ENCODE measurements at places on chromosomes 1 and 21.

GRCh38 chr1:201039418-201039817 is 15.9 kb upstream of the KIF21B start:
- DNase-seq, result no peak

DNA sequence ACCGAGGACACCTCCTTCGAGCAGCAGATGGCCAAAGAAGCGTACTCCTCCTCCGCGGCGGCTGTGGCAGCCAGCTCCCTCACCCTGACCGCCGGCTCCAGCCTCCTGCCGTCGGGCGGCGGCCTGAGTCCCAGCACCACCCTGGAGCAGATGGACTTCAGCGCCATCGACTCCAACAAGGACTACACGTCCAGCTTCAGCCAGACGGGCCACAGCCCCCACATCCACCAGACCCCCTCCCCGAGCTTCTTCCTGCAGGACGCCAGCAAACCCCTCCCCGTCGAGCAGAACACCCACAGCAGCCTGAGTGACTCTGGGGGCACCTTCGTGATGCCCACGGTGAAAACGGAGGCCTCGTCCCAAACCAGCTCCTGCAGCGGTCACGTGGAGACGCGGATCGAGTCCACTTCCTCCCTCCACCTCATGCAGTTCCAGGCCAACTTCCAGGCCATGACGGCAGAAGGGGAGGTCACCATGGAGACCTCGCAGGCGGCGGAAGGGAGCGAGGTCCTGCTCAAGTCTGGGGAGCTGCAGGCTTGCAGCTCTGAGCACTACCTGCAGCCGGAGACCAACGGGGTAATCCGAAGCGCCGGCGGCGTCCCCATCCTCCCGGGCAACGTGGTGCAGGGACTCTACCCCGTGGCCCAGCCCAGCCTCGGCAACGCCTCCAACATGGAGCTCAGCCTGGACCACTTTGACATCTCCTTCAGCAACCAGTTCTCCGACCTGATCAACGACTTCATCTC is 106.8 kb upstream of the VAMP3 start:
- DNase-seq, result no peak

- no peak for DNase-seq
Observed at GRCh38 chr21:36628761-36629460, 70.0 kb upstream of the SIM2 start.

DNA sequence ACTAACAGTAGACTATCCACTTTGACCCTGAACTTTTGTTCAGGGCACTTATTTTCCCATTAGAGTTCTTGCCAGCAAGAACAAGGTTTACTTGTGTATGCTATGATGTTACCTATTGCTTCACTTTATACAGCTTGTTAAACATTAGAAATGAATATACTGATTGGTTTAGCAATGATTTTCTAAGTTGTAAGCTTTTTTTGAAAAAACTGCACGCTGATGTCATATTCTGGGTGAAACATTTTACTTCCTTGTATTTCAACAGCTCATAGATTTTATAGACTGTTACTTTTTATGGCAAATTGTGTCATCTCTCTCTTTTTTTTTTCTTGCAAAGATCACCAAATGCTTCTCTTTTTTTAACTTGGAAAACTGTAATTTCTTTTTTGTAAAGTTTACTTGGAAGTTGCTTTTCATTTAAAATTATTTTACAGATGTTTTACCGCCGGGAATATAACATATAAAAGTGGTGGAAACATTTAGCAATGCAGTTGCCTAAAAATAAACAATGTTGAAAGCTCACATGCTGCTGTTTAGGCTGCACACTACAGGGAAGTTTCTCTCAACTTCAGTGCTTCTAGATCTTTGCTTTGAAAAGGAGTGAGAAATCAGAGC is 215.3 kb upstream of the NFIA start:
- DNase-seq, result no peak

DNA sequence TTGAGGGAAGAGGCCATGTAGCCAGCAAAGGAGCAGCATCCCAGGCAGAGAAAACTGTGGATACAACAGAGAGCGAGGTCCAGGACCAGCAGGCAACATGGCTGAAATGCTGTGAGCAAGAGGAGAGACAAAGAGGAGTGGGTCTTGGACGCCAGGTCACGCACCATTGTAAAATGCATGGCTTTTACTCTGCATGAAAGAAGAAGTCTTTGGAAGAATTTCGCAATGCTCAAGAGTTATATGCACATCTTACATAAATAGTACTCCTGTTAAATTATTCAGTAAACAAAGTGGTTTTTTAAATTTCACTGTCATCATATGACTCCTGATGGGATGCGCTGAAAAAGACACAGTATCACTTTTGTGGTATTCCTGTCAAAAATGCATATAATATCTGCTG is 3.5 kb downstream of the CD244 start:
- DNase-seq, result no peak

- no peak for DNase-seq
Observed at GRCh38 chr1:168843950-168844349, 114.9 kb upstream of the DPT start.

- DNase-seq, result no peak
Observed at GRCh38 chr1:167165948-167166689, 54.6 kb upstream of the POU2F1 start.

GRCh38 chr21:18451670-18452069 is 48.1 kb upstream of the TMPRSS15 start:
- DNase-seq, result no peak

DNA sequence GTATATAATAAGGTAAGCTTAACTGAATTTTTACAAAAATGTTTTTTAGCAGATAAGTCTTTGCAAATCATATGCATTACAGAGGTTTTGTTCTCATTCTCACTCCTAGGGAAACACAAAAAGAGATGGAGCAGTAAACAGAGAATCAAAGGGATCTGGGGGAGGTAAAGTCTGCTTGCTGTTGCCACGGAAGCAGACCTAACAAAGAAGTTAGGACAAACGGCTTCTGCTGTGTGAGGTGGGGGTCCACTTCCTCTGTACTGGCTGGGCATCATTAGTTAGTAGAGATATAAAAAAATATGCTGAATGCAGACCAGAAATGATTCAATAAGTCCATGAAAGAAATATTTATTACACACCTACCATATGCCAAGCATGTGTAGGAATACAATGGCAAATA is 34.2 kb downstream of the GJA5 start:
- DNase-seq, result no peak

DNA sequence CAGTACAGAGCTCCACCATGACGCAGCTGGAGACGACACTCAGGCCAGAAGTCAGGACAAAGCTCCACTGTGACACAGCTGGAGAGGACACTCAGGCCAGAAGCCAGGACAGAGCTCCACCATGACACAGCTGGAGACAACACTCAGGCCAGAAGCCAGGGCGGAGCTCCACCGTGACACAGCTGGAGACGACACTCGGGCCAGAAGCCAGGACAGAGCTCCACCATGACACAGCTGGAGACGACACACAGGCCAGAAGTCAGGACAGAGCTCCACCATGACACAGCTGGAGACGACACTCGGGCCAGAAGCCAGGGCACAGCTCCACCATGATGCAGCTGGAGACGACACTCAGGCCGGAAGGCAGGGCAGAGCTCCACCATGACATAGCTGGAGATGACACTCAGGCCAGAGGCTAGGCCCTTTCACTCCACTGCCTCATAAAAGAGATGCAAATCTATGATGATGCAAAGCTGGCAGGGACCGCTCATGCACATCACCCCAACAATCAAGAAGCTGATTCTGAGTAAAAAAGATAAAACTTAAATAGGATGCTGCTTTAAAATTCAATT is 13.6 kb upstream of the OR2B11 start:
- DNase-seq, result no peak

GRCh38 chr1:168879896-168880734 is 151.1 kb upstream of the DPT start:
- no peak for DNase-seq

DNA sequence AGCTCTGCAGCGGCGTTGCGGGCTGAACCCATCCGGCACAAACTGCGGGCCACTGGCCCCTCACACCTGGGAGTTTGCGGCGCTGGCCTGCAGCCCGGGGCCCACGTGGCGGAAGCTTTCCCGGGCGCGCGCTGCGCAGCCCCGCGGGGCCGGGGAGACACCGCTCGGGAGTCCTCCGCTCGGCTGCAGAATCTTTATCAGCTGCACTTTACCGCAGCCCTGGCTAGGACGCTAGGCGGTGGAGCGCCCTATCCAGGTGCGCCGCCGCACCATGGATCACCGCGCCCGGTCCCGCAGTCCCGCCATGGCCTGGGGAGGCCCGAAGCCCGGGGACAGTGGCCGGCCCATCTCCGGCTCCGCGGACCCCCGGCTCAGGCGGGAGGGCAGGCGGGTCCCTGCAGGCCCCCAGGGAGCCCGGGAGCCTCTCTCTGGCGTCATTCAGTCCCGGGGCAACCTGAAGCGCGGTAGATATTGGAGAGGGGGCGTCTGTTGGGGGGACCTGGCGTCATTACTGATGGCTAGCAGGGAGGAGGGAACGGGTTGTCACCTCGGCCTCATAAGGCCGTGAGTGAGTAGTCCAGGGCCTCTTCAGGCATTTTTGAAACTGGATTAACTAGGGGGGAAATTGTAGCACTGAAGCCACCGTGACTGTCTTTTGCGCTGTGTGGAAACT is 5.7 kb upstream of the OLIG2 start:
- DNase-seq, result peak; percentile 40

GRCh38 chr1:226628612-226629155 is 80.1 kb downstream of the STUM start:
- no peak for DNase-seq

GRCh38 chr1:241782396-241782795 is 65.6 kb upstream of the EXO1 start:
- DNase-seq, result no peak

- DNase-seq, result no peak
Observed at GRCh38 chr1:58722414-58722813, 22.6 kb upstream of the MYSM1 start.

DNA sequence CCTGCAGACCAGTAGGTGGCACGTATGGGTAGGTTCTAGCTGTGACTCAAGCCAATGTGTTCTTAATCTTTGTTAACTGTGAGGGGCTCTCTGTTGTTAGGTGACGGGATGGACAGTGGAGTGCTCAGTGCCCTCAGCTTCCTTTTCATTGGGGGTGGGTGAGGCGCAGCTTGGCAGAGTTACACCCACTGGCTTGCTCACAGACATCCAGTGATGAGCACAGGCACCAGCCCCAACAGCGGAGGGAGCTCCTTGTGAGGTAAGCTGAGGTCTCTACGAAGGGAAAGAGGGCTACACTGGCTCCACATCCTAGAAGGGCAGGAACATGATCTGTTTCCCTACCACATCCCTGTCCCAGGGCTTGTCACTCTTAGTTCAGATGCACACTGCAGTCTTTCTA is 871.3 kb downstream of the LRRIQ3 start:
- DNase-seq, result no peak

- no peak for DNase-seq
Observed at GRCh38 chr1:91835087-91835521, 50.8 kb downstream of the TGFBR3 start.

DNA sequence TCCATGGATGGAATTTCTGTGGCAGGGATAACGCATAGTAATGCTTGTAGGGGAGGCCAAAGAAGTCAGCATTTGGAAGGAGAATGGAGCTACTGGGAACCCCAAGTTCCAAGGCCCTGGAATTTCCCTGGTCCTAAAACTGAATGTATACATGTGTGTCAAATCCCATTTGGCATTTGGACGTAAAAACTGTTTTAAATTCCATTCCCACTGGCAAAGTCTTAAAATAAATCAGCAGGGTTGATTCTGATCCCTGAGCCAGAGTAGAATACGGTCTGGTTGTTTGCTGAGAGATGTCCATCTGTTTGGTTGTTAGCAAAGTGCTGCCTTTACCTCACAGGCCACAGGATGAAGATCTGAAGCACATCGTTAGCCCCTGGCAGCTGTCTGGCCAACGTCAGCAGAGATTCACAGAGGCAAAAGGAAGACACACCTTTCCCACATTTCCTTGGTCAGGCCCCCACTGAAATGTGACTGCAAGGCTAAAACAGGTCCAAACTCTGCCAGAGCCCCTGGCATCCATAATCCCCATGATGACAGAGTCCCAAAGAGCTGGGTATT is 62.2 kb downstream of the GORAB start:
- no peak for DNase-seq

- DNase-seq, result no peak
Observed at GRCh38 chr1:184535191-184535970, 148.6 kb downstream of the C1orf21 start.

DNA sequence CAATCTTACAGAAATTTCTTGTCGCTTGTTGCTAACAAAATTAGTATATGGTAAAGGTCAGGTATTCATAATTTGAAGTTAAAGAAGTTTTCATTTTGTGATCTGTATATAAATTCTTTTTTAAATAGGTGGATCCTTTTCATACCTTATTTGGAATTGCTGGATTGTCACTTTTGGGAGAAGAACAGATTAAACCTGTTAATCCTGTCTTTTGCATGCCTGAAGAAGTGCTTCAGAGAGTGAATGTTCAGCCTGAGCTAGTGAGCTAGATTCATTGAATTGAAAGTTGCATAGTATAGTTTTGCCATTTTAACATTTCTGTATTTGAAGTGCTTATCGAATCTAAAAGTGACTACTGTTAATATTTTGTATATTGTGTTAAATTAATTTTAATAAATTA is 2.3 kb upstream of the MSH4 start:
- no peak for DNase-seq

- no peak for DNase-seq
Observed at GRCh38 chr1:211781260-211781659, 49.3 kb downstream of the LPGAT1 start.

Data from stimulated activated CD4-positive, alpha-beta T cell treated with anti-CD3 and anti-CD28 coated beads, Interleukin-2, amount 100 ng/mL, for 24 hours (primary cell).